Stimulated activated CD4-positive, alpha-beta T cell treated with anti-CD3 and anti-CD28 coated beads, Interleukin-15, amount 100 ng/mL, for 48 hours (primary cell): ENCODE measurements at places on chromosomes 13 and 19.

- DNase-seq: no peak
These were observed 43.1 kb downstream of the SERP2 start for GRCh38 chr13:44416744-44417143.

DNA sequence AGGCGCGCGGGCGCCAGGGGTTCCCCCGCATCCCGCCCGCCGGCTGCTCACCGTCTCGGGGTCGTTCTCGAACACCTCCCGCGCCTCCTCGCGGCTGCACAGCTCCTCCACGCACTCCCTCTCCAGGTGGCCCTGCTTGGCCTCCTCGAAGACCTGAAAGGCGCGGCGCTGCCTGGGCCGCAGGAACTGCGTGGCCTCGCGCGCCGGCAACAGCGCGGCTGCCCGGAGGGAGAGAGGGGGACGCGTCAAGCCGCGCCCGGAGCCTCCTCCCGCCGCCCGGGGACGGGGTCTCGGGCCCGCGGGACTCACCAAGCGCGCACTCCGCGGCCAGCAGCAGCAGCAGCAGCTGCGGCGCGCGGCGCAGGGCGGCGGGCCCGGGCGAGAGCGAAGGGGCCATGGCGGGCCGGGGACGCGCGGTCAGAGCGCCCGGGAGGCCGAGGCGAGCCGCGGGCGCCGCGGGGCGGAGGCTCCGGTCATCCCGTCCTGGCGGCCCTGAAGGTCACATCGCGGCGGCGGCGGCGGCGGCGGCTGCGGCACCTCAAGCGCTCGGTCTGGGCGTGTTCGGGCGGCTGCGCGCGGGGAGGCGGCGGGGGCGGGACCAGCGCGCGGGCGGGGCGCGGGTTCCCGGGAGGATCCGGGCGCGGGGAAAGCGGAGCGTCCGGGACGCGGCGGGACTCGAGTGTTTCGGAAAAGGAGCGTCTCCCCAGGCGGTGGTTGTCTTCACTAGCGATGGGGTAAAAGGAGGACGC is at the start of gene GAS6:
Gene GAS6, minus strand, starts transcription at position 553 of the 749 bp plus-strand sequence. Its CDS starts 156 bp downstream, at position 397.
- DNase-seq: no peak

DNA sequence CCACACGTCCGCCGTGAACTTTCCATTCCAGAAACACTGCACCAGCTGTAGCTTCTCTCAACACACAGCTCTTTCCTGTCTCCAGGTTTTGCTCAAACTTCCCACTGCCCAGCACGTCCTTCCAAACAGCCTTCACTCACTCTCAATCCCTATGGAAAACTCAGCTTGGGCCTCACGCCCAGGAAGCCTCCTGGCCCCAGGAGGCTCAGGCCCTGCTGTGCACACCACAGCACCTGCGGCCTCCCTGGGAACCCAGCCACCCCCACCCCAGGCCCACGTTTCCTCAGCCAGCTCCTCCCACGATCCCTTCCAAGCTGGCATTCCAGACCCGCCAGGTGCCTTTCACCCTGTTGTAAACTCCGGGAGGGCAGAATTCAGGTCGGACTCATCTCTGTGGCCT is 35.2 kb downstream of the C13orf46 start:
- no peak for DNase-seq

GRCh38 chr13:81682081-81682630 is 1341.2 kb upstream of the SPRY2 start:
- DNase-seq: no peak

GRCh38 chr13:66673401-66673800 is 556.7 kb downstream of the PCDH9 start:
- no peak for DNase-seq

GRCh38 chr13:25295701-25296100 is 5.7 kb upstream of the NUP58 start:
- DNase-seq: no peak

- DNase-seq: no peak
These were observed 15.8 kb downstream of the TMED1 start for GRCh38 chr19:10820173-10820572.

GRCh38 chr19:58372311-58373133 is 8.3 kb downstream of the ZNF837 start:
- no peak for DNase-seq

- DNase-seq: no peak
These were observed 727 bp downstream of the CERS1 start for GRCh38 chr19:18895038-18895823.

- DNase-seq: no peak
These were observed 5.3 kb downstream of the POLR2E start for GRCh38 chr19:1089891-1090290.

DNA sequence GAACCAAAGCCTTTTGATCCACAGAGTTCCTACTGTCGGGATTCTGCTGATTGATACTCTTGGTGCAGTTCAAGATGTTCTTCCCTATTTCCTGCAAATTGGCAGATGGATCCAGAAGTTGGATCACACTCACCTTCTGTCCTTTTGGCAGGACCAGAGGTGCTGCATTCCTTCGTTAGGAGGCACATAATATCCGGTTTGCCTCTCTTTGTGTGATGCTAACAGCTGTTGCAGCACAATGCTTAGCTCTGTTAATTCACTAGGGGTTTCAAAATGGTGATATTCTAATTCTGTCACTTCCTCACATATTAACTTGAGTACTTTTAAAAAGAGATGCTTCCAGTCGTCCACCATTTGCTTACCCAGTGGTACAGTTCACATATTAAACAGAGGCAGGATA is 15.2 kb upstream of the CHST8 start:
- no peak for DNase-seq

DNA sequence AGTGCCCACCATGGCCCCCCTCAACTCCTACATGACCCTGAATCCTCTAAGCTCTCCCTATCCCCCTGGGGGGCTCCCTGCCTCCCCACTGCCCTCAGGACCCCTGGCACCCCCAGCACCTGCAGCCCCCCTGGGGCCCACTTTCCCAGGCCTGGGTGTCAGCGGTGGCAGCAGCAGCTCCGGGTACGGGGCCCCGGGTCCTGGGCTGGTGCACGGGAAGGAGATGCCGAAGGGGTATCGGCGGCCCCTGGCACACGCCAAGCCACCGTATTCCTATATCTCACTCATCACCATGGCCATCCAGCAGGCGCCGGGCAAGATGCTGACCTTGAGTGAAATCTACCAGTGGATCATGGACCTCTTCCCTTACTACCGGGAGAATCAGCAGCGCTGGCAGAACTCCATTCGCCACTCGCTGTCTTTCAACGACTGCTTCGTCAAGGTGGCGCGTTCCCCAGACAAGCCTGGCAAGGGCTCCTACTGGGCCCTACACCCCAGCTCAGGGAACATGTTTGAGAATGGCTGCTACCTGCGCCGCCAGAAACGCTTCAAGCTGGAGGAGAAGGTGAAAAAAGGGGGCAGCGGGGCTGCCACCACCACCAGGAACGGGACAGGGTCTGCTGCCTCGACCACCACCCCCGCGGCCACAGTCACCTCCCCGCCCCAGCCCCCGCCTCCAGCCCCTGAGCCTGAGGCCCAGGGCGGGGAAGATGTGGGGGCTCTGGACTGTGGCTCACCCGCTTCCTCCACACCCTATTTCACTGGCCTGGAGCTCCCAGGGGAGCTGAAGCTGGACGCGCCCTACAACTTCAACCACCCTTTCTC is 8.2 kb downstream of the FOXA3 start:
- DNase-seq: no peak

DNA sequence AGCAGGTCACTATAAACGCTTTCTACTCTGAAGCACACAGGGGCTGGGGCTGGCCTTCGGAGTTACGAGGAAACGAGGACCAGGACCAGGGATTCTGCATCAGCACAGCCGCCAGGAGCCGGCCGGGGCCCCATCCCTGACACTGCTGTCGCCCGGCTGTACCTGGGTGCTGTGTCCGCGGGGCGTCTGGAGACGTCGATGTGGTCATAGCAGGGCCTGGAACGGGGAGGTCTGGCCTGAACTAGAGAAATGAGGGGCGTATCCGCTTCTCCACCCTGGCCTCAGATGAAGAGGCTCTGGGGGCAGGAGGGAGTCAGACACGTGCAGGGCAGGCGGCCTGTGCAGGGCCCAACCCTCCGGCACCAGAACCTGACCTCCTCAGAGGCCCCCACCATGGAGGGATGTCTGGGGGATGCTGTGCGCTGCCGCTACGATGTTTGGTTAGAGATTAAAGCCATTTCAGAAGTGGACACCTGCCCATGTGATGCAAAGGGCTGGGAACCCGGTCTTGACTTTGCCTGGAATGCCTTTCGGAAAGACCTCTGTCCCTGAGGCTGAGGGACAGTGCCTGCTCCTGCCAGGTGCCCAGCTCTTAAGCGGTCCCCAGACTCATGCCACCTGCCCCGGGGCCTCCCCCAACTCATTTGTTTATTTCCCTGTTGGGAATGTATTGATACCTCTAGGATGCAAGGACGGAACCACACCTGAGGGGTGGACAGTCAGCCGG is 21.4 kb downstream of the GAS6 start:
- DNase-seq: no peak

- DNase-seq: no peak
These were observed 3.0 kb upstream of the C19orf81 start for GRCh38 chr19:50646074-50646807.

DNA sequence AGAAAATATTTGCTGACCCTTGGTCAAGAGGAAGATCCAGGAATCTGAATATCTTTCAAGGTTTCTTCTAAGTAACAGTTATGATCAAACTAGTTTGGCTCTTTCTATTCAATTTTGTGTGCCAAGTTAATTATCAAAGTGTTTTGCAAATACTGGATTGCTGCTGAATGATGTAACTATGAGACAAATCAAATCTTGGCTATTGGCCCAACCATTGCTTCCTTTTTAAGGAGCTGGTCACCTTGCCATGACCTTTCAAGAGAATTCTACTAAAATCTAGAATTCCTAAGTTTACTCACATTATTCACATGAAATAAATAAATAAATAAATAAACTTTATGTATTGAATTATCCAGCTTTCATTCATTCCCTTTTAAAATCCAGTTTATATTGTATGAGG is 371.8 kb downstream of the SLITRK6 start:
- DNase-seq: no peak

DNA sequence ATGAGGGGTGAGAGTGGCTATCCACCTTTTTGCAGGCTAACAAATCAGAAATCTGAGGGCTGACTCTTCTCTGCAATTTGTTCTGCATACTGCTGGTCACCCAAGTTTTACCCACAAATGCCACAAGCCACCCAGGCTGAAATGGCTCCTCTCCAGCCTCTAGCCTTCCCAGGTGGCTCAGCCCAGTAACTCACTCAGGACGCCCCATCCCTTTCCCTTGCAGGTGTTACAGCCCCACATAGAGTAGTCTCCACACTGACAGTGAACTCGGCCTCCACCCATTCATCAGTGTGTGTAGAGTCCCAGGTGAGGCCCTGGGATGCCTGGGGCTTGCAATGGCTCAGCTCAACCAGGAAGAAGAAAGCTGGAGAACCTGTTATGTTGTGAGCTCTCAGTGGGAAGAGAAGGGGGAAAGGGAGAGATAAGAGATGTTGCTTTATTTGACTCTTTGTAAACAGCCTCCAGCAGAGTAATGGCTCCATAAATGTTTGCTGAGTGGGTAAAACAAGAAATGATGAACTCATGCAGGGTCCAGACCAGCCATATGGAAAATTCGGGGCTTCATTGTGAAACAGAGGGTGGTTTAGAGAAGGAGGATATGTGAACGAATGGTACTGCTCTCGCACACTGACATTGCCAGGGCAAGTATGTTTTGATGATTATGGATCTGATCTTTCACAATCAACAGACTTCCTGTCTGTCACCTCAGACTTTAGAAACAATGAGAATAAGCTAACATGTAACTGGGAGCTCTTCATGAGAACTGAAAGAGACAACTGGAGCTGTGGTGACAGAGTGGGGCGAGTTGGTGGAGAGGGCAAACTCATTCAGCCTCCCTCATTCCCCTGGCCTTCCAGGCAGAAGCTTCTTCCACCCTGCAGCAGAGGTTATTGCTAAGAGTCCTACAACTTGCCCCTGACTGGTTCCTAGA is 74.2 kb upstream of the RFC3 start:
- DNase-seq: no peak

DNA sequence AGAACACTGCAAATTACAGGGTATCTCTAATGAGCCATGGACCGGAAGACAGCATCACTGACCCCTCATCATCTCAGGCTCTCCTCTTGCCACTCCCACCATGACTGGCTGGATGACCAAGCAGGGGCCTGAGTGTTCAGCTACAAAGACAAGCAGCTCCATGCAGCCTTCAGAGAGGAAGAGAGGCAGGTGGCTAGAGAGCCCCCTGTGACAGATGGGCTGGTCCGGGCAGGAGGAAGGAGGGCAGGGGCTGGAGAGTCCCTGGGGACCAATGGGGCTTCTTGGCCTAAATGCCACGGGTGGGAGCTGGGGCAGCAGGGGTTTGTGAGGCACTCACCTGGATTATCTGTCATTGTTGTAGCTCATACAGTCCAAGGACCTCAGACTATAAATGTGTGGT is 12.8 kb upstream of the RASA3 start:
- DNase-seq: no peak

GRCh38 chr13:49498206-49498605 is 2.5 kb downstream of the PHF11 start:
- no peak for DNase-seq

- DNase-seq: no peak
These were observed 25.1 kb upstream of the MEIS3 start for GRCh38 chr19:47444388-47444821.

GRCh38 chr13:29758531-29759114 is 91.8 kb downstream of the UBL3 start:
- peak; percentile 49 for DNase-seq

DNA sequence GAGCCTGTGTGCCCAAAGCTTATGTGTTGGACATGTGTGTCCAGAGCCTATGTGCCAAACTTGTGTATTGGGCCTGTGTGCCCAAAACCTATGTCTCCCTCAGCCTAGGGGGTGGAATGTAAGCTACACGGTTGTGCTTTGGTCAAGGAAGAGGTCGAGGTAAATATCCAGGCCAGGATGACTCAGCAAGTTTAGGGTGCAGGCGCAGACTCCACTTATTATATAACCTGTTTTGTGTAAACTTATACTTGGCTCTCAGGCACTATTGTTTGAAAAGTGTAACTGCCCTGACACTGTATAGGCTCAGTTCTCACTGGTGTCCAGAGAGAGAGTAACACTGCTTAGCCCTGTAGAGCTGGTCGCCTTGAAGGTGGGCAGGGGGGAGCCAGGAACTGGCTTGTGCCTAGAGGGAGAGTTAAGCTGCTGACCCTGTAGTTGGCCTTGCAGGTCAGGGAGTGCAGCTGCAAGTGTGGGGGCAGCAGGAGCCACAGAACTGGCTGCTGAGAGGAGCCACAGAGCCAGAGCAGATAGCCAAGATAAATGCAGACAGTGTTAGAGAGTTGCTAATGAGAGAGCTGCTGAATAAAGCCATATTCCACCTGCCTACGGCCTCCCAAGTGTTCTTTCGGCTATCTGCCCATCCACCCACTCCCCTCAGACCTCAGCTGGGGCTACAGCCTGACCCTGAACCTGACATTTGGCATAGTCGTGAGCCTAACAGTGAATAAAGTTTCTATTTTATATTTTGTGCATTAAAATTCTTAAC is 517.2 kb upstream of the SLITRK1 start:
- DNase-seq: no peak

- no peak for DNase-seq
These were observed 4.4 kb downstream of the WDR18 start for GRCh38 chr19:988510-988909.

- DNase-seq: no peak
These were observed 22.2 kb upstream of the SPRYD7 start for GRCh38 chr13:49958321-49958720.
